ENCODE measurements at places on chromosomes 7 and 10.

DNA sequence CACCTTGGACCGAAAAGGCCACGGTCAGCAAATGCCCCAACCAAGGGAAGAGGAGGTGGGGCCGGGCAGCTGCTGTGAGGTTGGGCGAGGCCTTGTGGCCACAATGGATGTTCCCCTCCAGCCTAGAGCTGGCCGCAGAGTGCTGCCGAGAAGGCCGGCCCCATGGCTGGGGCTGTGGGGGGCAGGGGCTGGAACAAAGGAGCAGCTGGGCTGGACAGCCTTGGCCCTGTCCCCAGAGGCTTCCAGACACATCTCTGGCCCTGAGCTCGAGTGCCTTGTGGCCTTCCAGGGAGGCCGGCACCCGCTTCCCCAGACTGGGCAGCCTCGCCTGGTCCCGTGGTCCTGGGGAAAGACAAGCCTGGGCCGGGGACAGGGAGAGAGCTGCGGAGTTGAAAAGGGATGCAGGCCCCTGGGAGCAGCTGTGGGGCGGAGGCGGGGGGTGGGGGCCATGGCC lies 88.0 kb downstream of the PDGFA start:
- no peak for DNase-seq

- no peak for DNase-seq
Observed at GRCh38 chr7:134831862-134832261, 52.4 kb downstream of the CALD1 start.

- no peak for DNase-seq
Observed at GRCh38 chr10:121425623-121426022, 172.6 kb downstream of the FGFR2 start.

- no peak for DNase-seq
Observed at GRCh38 chr7:104458875-104459274, 130.5 kb downstream of the LHFPL3 start.

DNA sequence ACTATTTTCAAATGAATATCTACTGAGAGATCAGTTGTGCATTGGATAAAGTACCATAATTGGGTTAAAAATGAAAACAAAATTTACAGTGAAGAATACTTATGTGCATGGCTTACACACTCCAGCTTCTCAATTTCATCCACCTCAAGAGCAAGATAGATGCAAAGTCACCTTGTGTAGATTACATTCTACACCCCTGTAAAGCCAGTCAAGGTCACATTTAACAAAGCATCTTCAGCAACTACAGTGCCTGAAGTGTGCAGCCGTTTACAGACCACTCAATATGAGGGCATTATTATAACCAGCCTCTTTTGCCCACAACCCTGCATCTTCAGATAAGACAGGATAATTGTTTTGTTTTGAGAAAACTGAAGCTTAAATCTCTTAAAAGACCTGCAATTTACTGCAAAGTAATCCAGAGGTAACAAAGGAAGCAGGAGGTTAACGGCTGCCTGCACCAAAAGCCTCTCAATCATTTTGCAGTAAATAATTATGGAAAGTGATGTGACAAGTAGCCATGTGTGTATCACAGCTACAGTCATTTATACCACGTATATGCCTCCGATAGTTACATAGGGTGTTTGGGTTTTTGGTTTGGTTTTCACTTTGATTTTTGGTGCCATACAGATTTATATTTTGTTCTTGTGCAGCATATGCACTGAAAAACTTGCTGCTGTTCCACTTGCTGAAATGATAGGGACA lies 4.9 kb downstream of the PURB start:
- no peak for DNase-seq

GRCh38 chr7:46494028-46494427 lies 573.0 kb upstream of the IGFBP3 start:
- DNase-seq = peak; percentile 75

GRCh38 chr10:122374859-122375678 lies 561 bp downstream of the PLEKHA1 start:
- peak; percentile 45 for DNase-seq

GRCh38 chr10:31146491-31147209 lies 115.0 kb upstream of the ZNF438 start:
- peak; percentile 87 for DNase-seq

GRCh38 chr7:39950473-39951225 lies 593 bp downstream of the CDK13 start:
- DNase-seq = peak; percentile 43

DNA sequence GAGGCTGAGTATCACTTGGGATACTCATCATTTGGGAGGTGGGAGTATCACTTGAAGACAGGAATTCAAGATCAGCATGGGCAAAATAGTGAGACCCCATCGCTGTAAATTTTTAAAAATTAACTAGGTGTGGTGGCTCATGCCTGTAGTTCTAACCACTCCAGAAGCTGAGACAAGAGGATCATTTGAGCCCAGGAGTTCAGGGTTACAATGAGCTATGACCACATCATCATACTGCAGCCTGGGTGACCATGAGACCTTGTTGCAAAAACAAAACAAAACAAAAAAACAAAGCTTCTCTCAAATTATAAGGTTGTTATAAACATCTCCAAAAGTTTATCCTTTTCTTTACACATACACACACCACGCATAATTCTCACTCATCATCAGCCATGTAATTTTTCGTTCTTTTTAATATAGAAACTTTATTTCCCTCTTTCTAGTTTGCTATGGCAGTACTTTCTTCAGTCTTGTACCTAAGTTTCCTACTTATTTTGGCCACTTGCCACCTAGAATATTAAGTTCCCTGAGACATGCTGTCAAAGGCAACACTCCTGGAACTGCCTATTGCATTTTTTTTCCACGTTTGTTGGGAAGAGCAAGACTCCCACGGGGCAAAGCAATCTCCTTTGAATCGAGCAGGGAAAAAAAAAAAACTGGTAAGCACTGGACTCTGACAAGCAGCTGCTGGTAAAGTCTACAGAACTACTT lies 37.1 kb downstream of the SKIDA1 start:
- no peak for DNase-seq

DNA sequence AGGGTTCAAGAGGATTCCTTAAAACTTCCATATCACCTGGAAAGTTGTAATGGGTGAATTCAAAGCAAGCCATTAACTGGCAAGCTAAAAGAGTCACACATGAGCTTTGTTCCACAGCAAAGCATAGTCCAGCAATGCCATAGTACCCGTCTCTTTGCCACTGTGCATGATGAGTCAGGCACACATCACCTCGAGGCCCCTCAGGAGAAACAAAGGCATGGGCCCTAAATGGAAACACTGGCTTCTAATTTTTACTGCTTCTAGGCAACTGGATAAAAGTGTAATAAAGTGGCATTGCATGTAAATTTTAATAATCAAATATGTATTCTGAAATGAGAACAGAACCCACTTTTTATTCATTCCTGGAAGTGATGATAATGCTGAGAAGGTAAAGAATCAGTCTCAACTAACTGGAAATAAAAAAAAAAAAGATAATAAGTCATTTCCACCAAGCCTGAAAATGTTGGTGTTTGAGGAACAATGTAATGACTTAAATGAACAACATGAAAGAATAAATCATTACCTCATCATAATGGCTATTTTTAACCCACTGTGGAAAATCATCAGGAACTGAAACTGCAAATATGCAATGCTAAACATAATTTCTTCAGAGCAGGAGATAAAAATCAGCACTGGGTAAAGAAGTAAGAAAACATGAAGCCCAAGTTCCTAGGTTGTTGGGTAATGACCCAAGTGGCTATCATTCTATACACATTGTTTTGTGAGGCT lies 104.9 kb downstream of the CDK6 start:
- DNase-seq = peak; percentile 53

GRCh38 chr7:67990716-67991115 lies 994.1 kb downstream of the TYW1 start:
- no peak for DNase-seq

- no peak for DNase-seq
Observed at GRCh38 chr7:72254455-72254854, 157.7 kb downstream of the CALN1 start.

- DNase-seq = no peak
Observed at GRCh38 chr7:47328392-47329319, 253.3 kb downstream of the TNS3 start.

GRCh38 chr10:67978749-67979148 lies 94.3 kb downstream of the SIRT1 start:
- no peak for DNase-seq

GRCh38 chr7:71286336-71286735 lies 154.4 kb downstream of the GALNT17 start:
- DNase-seq = no peak

- DNase-seq = no peak
Observed at GRCh38 chr7:84162125-84162524, 32.5 kb downstream of the SEMA3A start.

DNA sequence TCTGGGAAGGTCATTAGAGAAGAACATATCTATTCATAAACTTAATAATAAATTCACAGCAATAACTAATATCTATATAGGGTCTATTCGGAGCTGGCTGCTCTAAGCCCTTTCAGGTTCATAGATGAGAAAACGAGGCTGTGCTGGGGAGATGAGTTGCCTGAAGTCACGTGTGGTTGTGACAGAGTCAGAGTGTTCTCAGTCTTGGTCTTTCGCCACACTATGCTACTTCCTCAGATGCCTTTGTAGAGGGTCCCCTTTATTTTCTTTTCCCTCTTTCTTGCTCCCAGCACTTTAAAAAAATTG lies 43.7 kb upstream of the FAM180A start:
- no peak for DNase-seq

GRCh38 chr7:31074403-31075085 lies 22.4 kb downstream of the ADCYAP1R1 start:
- DNase-seq = no peak

DNA sequence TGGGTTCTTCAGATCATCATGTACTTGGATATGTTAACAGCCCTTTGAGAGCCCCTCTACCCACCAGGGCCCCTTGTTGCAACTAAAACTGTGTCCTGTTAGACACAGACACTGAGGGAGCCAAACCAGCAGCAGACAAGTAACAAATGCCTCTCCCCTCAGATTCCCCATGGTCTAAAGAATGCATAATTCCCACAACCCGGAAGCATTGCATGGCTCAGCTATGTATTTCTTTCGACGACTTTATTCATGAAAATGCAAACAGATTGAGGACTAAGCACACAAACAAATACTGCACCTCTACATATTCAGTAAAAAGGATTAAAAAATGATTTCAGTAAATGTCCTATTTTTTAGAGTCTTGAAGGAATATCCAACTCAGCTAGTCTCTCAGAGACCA lies 70.1 kb upstream of the HECW1 start:
- DNase-seq = peak; percentile 76

GRCh38 chr10:79268161-79268601 lies 79.1 kb upstream of the PPIF start:
- DNase-seq = peak; percentile 58

DNA sequence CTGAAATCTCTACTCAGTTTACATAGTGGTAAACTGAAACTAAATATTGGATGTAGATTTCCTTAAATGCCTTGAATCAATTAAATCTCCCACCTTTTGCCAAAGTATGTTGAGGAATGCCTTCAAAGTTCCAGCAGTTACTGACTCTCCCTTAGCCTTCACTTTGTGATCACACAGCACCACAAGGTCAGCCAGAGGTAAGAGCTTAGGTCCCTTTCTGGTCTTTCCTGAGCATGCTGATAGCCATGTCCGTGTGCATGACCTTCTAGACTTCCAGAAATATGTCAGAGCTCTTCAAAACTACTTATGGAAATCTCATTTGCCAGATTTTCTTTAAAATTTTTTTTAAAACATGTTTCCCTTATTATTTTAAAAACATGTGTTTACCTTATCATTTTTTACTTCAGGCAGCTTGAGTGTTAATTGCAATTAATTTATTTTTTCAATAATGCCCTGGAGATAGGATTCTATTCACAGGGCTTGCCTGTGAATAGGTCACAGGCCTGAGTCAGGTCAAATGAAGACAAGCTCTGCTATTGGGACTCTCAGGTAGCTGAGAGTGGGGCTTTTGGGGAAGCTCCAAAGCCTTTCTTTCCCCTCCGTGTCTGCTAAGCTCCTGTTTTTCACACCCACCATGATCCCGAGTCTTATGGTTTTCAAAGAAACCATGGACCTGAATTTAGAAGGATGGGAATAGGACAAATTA lies 220.5 kb downstream of the CXCL12 start:
- DNase-seq = no peak

DNA sequence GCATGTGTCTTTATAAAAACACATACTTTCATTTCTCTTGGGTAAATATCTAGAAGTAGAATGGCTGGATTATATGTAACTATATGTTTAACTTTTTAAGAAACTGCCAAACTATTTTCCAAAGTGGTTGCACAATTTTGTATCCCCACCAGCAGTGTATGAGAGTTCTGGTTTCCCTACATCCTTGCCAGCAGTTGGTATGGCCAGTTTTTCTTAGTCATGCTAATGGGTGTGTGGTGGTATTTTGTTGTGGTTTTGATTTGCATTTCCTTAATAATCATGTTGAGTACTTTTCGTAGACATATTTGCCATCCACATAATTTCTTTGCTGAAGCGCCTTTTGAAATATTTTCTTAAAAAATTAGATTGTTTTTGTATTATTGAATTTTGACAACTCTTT lies 60.3 kb downstream of the NEUROG3 start:
- DNase-seq = peak; percentile 4

DNA sequence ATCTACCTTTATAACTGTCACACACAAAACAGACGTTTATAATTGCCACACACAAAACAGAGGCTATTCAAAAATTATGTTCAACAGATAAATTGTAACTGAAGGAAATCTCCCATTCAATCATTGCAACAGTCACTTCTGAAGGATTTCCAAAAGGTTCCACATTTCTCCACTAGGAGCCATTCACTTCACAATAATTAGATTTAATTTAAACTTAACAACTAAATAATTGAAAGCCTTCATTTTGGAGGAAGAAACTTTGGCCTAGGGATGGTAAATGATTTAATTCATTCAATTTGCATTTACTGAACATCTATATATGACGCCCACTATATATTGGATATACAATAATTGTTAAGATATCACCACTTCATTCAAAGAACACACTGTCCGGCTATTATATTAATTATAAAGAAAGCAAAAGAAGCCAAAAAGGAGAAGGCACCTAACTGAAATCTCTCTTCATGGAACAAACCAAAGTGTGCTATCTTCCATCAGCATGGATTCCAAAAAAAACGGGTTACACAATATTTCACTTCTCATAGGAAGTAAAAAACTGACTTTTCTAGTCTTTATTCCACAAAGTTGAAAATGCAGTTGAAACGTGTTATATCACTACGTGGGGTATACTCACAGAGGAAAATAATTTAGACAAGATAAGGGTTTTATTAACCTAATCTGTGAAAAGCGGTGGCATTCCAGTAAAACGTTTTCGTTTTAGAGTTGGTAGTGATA lies 1.7 kb downstream of the ATAD1 start:
- no peak for DNase-seq

- DNase-seq = no peak
Observed at GRCh38 chr7:63029207-63029522, 969.5 kb upstream of the ZNF722 start.

DNA sequence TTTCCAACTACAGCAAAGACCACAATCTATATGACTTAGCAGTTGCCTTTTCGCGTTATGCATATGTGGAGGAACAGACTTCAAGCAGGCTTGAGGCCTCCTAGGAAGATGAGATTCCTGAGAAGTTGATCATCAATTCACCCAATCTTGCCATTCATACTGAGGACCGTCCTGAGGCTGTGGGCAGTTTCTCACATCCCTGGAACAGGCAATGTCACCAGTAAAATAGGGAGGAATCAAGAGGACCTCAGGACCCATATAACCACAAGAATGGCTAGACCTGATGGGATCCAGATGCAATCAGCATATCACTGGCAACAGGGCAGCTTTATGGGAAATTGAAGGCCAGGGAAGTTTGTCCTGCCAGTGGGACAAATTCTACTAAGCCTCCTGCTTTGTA lies 17.3 kb downstream of the KDM7A start:
- DNase-seq = peak; percentile 88

GRCh38 chr10:128047351-128047750 lies 78.9 kb downstream of the MKI67 start:
- no peak for DNase-seq
